ENCODE measurements at places on chromosomes 16 and 17.

DNA sequence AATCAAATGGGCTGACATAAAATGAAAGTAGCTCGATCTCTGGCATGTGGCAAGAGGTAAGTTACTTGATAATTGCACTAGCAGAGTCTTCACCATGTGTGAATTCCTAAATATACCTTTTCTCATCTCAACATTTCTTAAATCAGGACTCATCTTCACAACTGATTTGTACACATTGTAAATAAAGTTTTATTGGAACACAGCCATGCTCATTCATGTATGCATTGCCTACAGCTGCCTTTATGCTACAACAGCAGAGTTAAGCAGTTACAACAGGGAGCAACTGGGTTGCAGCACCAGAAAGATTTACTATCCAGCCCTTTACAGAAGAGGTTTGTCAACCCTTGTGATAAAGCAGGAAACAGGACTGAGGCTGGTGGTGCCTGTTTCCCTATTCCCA is 48.1 kb downstream of the ARHGAP17 start:
- no peak for DNase-seq

DNA sequence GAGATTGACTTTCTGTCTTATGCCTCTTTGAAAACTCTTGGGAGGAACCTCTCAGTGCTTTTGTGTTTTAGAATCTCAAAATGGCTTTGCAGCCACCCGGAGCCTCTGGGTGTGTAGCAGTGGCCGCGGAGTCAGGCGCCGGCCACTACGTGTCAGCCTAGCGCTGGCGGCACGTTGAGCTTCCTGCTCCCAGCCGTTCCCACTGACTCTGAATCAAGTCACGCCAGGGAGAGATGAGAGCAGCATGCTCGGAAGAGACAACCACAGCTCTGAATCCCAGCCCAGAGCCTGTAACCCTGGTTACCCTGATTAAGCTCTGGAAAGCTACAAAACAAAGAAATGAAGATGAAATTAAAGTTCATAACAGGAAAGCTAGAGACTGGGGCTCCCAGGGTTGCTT is 97.4 kb upstream of the CACNG5 start:
- no peak for DNase-seq

GRCh38 chr17:65730711-65731169 is 169.3 kb upstream of the AXIN2 start:
- no peak for DNase-seq

DNA sequence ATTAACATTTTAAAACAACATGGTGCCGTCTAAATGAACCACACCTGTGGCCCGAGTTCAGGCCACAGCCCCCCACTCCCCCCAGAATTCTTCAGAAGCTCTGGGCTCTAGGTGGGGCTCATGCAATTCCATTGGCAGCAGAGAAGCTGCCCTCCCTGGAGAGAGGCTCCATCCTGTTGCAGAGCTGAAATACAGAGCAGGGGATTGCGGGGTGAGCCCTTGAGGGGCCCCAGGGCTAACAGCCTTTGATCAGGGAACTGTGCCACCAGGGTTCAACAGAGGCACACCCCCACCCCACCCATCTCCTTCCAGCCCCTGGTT is 69.3 kb downstream of the ABR start:
- no peak for DNase-seq

DNA sequence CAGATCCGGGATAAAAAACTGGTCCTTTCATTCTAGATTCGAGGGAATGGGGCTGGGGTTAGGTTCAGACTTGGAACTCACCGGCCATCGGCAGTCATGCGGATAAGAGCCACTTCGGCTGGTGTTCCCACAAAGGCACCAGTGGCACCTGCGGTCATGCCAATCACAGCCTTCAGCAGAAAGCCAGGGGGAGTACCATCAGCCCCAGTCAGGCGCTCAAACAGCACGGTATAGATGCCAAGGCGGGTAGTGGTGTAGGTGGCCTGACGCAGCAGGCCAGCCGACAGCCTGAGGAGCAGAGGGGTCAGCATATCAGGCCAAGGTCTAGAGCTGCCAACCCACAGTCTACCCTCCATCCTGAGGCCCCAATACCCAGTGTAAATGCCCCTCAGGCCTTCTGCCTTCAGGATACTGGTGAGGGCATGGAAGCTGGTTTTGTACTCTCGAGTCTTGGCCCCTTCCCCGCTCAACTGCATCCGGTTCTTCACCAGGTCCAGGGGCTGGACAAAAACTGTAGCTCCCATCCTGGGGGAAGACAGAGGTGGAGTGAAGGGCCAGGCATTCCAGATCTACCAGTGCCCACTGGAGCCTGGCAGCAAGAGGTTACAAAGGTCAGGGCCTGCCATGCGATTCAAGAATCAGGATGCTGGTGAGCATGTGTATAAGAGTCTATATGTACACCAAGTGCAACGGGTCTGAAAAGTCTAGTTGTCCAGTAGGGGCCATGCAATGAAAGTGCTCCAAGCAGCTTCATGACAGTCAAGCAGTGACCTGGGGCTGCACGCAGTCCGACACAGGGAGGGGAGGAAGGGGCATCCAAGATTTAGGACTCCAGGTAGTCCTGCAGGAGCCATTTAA is 929 bp downstream of the SLC25A11 start:
- no peak for DNase-seq

DNA sequence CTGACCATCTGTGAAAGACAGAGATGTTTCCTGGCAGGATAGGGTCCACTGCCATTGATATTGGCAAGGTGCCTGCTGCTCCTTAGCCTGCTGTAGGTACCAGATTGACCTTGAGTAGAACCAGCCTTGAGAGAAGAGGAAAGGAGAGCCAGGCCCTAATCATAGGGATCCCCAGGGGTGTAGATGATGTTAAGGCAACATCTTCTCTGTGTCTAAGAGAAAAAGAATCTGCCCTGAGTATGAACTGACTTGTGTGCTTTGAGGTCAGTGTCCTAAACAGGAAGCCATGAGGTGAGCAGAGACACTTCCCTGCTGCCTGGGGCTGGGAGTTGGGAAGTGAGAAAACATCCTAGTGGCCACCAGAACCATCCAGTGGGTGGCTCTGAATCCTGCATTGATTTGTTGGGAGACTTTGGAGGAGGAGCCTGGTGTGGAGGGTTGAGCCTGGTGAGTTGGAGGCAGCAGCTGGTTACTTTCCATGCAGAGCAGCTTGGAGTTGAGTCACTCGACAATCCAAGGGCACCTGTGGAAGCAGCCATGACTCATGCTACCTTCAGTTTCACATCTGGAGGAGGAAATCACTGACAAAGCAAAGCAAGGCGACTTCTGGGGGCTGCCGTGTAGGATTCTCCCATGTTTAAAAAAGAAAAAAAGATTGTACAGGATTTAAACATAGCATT is 47.8 kb downstream of the BMERB1 start:
- DNase-seq: no peak

- no peak for DNase-seq
Measured at GRCh38 chr16:62064173-62064572, 27.9 kb upstream of the CDH8 start.

- DNase-seq: no peak
Measured at GRCh38 chr16:80103463-80103862, 437.3 kb upstream of the DYNLRB2 start.

GRCh38 chr17:68909066-68909465 is 46.1 kb downstream of the ABCA8 start:
- no peak for DNase-seq

- DNase-seq: no peak
Measured at GRCh38 chr16:28108590-28109247, 45.2 kb upstream of the GSG1L start.

DNA sequence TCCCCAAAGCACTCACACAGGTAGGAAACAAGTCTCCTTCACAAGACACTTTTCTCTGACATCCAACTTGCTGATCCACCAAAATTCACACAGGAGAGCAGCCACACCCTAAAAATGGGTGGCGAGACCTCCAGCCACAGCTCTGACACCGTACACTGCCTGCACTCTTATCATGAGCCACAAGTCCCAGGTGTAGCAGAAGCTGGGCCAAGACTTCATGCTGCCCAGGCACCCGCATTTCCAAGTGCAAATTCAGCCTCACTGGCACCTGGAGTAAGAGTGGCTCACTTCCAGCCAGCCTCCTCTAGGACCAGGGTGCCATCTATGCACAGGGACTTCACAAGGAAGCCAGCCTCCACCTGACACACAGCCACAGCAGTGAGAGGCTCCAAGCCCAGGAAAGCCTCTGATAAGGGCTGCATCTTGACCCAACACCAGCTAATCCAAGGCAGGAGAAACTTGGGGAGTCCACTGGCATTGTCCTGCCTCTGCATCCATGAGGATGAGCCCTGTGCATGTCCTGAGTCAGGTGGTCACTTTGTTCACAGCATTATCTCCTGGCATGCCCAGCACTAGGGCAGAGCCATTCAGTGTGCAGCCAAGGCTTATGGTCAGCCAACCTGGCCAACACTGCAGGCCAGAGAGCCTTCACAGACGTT is 2.6 kb upstream of the ZNF768 start:
- DNase-seq: no peak

- DNase-seq: no peak
Measured at GRCh38 chr16:87207965-87208364, 109.2 kb downstream of the C16orf95 start.

DNA sequence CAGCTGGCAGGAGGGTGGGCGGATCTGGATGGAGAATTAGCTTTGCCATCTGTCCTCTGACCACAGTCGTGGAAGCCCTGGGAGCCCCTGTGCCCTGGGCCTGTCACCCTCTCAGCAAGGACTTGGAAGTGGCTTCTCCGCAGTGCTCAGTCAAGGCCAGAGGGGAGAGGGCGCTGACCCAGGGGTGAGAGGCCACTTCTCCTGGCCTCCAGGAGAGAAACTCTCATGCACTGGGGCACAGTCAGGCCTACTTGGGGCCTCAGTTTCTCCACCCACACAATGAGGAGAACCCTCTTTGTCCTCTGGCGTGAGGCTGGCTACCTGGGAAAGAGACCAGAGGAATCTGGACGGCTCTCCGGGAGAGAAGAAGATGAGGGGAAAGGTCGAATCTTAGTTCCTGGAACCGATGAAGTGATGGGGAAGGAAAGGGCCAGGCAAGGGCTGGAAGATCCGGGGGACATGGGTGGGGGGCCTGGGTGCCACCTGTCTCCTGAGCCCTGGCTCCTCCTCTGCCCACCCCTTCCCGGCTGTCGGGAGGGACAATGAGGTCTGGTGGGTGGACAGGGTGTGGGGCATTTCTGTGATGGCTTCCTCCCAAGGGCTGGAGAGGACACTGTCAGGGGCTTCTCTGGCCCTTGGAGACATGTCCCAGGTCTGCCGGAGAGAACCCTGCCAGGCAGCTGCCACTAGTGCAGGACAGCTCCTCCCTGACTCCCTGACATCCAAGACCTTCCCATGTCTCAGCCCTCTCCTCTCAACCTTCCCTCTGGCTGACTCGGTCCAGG is 9.0 kb upstream of the ARHGAP27 start:
- DNase-seq: no peak

GRCh38 chr17:7588553-7589203 is 1.2 kb downstream of the SOX15 start:
- no peak for DNase-seq

- DNase-seq: no peak
Measured at GRCh38 chr17:22301353-22301745, 609.0 kb downstream of the KCNJ18 start.

DNA sequence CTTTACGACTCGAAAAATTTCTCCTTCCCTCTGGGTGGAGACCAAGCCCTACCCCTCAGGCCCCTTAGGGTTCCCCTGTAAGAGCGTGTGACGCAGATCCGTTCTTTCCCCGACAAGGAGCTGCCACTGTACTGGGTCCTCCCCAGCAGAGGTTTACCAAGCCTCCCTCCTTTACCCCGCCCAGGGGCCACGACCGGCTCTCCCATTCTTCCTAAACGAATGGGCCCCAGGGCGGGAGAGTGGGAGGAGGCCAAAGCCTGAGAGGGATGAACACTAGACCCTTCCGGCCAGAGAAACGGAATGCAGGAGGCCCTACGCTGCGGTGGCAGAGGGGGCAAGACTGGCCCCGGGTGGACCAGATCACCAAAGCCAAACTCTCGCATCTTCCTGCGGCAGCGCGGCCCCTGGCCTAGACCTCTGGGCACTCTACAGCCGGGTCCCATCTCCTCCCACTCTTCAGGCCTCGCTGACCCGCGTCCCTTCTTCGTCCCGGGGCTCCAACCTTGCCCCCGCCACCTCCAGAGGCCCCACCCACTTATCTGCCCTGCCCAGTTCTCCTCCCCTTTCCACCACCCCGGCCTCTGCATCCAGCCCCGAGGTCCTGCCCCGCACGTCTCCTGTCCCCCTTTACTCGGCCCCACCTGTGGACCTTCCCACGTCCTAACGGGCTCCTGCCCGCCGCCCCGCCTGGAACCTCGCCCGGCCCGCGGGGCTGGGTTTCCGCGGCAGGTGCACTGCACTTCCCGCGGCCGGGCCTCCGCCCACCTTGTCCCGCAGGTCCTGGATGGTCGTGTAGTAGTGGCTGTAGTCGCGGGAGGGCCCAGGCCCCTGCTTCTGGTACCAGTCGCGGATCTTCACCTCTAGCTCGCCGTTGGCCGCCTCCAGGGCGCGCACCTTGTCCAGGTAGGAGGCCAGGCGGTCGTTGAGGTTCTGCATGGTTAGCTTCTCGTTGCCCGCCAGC is 765 bp downstream of the KRT19 start:
- no peak for DNase-seq

- DNase-seq: no peak
Measured at GRCh38 chr17:64978138-64978537, 58.9 kb upstream of the LRRC37A3 start.

GRCh38 chr17:65092262-65092661 is 35.7 kb upstream of the GNA13 start:
- no peak for DNase-seq

DNA sequence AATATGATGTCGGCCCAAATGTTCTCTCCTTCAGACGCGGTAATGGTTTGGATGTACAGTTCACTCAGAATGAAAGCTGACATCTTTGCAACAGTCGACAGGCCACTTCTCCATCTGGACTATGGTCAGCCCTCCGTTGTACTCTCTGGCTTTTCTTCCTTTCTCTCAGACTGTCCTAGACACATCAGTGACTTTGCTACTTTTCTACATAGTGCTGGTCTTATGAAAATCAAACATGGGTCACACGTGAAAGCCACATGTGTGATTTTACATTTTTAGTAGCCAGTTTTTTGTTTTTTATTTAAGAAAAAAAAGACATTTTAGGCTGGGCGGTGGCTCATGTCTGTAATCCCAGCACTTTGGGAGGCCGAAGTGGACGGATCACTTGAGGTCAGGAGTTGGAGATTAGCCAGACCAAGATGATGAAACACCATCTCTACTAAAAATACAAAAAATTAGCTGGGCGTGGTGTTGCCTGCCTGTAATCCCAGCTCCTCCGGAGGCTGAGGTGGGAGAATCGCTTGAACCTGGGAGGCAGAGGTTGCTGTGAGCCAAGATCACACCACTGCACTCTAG is 644.1 kb downstream of the KCNJ2 start:
- DNase-seq: no peak

DNA sequence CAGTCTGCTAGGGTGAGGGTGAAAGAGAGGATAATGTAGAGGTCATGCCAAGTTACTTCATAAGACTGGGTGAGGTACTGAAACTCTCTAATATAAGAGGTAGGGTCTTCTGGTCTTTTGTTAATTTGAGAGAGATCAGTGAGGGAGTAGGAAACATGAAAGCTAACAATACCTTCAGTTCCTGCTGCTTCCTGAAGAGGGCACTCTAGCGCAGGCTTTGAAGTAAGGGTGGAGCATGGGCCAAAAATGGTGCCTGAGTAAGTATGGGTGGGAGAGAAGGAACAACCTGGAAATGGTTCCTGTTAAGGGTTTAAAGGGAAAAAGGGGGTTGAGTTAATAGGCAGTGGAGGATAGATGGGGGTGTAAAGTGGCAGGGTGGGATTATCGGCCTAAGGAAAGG is 2449.5 kb downstream of the TP53TG3F start:
- no peak for DNase-seq
